ENCODE measurements at places on chromosomes 4 and X.

GRCh38 chr4:36333303-36333877 is 52.0 kb downstream of the DTHD1 start:
- no peak for DNase-seq

GRCh38 chr4:151563194-151563593 is 154.2 kb downstream of the FHIP1A start:
- DNase-seq = no peak

- DNase-seq = no peak
These were observed 224.2 kb downstream of the RCHY1 start for GRCh38 chr4:75289914-75290582.

GRCh38 chr4:8674311-8674885 is 81.8 kb downstream of the CPZ start:
- no peak for DNase-seq

- DNase-seq = no peak
These were observed 129.3 kb upstream of the FAT1 start for GRCh38 chr4:186852964-186853391.

DNA sequence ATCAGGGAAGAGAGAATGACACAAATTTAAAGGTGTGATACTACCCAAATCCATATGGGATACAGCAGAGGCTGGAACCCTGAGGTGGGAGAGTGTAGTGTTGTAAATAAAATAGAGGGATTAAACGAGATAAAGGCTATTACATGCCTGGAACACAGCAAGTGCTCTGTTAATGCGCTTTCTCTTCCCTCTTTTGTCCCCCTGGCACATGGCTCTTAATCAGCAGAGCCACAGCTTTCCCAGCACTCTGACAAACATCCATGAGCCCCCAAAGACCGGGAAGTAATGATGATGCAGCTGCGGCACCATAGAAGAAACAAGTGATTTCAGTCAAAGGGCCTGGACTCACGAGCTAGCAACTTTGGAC is 85.9 kb downstream of the RASL11B start:
- no peak for DNase-seq

- no peak for DNase-seq
These were observed at the start of gene SPARCL1 for GRCh38 chr4:87529187-87529586. Gene SPARCL1, minus strand, starts transcription at chr4:87529376. Its CDS starts 29,802 bp downstream, at chr4:87499574.

DNA sequence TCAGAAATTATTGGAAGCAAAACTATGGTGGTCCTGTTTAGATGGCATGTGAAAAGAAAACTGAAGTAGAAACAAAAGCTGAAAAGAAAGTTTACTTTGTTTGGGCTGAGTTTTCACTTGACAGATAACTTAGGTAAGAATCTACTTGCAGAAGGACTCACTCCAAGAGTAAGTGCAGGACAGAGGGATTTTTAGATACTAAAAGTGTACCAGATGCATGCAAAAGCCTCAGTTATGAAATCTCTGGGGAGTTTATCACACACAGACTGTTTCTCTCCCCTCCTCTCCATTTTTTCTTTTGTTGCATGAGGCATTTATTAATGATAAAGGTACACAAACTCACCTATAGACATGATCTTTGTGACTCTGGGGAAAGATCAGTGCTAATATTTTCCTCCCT is 127.5 kb upstream of the GIMD1 start:
- no peak for DNase-seq

Data from stimulated activated CD4-positive, alpha-beta T cell treated with anti-CD3 and anti-CD28 coated beads, Interleukin-15, amount 100 ng/mL, for 48 hours (primary cell).